AG20443 (cell line): ENCODE measurements at places on chromosomes 3 and 15.

DNA sequence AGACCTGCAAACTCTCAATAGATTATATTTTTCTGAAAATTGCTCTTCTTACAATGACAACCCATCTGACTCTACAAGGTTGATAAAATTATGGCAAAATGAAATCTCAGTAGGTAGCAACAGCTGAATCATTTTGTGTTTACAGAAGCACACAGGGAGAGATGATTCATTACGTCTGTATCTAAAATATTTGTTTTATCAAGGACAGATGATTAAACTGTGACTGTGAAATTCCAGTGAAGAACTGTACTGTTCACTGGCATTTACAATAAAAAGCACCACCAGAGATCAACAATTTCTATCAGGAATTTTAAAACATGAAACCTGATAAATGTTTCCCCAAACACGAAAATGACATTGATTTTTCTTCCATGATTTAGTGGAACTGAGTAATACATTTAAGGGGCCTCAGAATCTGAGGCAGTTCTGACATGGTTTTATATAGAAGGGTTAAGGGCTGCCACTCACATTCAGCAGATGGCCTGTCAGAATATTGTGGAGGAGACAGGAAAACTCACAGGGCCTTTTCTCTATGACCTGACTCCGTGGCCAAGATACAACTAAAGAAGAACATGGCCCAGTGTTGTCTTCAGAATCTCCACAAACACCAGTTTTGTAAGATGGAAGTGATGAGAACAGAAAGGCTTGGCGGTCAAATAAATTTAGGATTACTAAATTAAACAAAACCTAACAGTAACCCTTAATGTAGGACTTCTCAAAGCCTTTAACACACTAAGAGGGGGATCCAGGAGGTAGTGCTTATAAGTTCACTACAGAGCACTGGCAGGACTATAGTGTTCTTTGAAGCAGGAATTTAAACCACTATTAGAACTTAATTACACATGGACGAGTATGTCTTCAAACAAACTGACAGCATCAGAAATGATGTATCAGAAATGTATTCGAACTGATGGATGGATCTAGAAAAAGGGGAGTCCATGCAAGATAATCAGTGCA is 25.9 kb downstream of the RAD18 start:
- DNase-seq, result peak; percentile 70

DNA sequence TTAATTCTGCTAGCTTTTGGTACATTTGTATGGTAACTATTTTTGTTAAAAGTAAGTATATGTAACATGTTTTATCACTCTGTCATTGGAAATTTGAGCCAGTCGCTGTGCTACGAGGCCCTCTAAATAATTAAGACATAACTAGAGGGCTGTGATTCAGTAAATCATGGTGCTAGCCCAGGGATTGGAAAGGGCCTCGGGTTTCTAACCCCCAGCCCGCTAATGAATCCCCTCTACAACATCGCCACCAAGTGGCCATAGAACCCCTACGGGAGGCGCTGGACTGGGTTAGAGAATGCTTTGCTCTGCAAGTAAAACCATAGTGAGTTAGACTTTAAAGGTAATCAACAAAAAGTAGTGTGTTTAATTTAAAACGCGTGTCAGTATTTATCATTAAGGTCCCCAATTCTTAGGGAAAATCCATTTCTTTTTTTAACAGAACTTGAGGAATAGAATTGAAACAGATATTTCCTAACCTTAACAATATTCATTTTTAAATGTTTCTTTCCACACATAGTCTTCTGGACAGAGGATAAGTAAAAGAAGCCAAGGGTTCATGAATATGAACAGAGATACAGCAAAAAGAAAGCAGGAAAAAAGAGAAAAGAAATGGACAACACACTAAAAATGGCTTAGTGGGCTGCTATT is 744.7 kb downstream of the EPHA3 start:
- peak; percentile 8 for DNase-seq

DNA sequence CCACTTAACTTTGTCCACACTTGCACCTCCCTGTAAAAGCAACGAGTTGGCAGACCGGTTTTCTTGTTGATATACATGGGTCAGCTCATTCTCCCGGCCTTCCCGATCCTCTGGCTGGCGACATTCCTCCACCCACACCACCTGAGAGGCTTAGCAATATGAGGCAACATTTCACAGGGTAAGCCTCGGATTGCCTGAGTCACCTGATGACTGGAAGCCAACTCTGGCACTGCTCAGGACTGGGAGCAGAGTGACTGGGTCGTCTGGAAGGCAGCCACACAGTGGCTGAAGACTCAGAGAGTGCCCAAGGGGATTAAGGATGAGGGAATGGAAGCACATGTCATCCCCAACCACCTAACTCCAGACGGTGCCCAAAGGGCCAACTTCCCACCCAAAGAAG is 9.8 kb downstream of the HOMER2 start:
- DNase-seq, result peak; percentile 54

DNA sequence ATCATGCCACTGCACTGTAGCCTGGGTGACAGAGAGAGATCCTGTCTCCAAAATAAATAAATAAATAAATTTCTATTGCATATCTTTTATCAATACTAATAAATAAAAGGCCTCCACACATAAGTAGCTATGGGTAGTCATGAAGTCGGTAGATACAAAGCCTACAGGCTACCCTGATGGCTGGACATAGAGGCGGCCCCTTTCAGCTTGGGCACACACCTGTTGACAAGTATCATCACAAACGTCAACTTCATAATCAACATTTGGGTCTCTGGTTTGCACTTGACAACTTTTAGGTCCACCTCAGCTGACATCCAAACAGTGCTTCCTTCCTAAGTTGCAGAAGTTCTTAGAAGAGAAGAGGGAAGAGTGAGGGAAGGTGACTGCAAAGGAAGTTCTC is 53.4 kb downstream of the ITGA11 start:
- DNase-seq, result no peak

DNA sequence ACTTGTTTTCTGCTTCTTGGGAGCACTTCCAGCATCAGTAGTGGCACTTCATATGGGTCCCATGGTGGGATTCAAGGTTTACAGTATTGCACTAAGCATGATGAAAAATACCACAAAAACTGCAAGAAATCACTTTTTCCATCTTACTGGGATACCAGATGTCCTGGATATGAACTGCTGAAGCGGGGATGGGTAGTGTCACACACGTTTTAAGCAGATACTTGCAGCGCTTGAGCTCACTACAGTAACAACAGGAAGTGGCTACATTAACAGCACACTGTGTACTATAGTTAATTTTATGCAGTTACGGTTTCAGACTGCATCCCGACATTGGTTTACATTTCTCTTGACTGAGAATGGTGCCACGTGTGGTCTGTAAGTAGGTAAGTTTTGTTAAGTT is 3.5 kb upstream of the ISG20 start:
- DNase-seq, result no peak

GRCh38 chr3:30286811-30287210 is 319.6 kb upstream of the TGFBR2 start:
- DNase-seq, result no peak

- DNase-seq, result no peak
These were observed 171.8 kb downstream of the ALCAM start for GRCh38 chr3:105538483-105538882.
